B cell (primary cell): ENCODE measurements at places on chromosomes 5 and 9. TPM values are rescaled to one million over a fixed set of nuclear protein-coding genes. Genes with fewer than 3 reads are reported as not detected.
A peak's percentile ranks its signal among the peaks of the same experiment; 100 is the strongest.

DNA sequence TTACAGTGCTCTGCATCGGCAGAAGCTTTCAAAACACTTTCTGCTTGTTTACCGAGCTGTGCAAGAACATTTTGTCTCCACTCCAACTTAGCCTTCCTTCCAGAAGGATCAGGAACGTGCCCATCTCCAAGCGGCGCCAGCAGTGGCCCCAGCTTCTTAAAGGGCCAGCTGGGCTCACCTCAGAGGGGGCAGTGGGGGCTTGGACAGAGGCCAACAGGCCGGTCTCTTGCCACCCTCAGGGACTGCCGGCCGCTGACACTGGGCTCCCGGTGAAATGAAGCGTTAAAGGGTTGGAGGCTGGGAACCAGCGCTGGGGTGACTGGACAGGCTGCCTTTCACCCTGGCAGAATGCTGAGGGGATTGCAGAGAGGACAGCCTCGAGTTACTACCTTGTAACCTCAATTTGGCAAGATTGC, 67.0 kb upstream of the RNU6ATAC start:
- no peak for DNase-seq

Gene NR2F1-AS1
- not detected in 2 replicates for polyA plus RNA-seq

DNA sequence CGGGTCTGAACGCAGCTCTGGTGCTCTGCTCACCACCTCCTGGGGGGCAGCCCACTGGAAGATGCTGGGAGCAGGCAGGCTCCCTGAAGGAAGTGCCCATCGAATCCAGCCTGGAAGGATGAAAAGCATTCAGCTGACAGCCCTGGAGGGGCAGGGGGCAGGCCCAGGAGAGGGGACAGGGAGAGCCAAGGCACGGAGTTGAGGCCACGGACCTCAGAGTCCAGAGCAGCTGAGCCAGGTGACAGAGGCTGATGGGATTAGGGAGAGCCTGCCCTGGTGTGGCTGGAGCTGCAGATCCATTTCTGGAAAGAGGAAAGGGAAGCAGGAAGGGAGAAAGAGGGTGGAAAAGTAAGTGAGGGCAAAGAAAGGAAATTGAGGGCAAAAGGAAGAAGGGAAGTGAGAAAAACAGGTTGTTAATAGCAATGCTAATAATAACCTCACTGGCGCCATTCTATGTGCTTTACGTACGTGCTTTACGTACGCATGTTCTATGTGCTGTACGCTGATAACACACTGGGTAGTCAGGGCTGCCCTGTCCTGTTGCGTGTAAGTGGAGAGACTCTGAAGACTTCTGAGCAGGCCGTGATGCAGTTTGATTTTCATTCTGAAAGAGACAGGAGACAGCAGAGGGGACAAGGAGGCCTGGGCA, 52.6 kb downstream of the LMX1B start:
- peak; percentile 34 for DNase-seq

DNA sequence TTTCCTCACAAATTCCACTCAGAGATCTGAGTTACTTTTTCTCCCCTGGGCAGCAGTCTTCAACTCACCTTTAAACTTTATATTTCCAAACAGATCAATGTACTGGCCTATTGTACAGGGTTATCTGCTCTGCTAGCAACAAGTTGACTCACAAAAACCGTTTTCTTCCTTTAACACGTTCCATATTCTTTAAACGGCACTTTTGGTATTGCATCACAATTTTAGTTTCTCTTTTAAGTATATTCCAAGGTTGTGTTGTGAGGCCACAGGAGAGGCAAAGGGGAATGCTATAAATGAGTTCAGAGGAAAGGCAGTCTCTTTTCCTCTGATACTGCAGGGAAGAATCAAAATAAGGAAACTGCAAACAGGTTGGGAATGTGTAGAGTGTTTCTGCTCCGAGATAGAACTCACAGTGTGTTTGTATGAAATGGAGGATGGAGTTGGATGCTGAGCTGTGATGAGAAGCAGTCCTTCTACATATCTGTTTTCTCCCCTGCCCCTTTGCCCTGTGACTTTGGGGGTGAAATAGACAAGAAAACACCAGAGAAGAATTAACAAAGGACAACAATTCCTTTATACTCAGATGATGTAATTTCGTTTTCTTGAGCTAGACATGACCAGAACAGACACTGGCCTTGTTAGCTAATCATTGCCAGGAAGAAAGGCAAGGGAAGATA, 9.9 kb upstream of the ALDOB start:
- no peak for DNase-seq

- peak; percentile 32 for DNase-seq
Observed at GRCh38 chr5:126499853-126500342, 76.7 kb downstream of the GRAMD2B start.

DNA sequence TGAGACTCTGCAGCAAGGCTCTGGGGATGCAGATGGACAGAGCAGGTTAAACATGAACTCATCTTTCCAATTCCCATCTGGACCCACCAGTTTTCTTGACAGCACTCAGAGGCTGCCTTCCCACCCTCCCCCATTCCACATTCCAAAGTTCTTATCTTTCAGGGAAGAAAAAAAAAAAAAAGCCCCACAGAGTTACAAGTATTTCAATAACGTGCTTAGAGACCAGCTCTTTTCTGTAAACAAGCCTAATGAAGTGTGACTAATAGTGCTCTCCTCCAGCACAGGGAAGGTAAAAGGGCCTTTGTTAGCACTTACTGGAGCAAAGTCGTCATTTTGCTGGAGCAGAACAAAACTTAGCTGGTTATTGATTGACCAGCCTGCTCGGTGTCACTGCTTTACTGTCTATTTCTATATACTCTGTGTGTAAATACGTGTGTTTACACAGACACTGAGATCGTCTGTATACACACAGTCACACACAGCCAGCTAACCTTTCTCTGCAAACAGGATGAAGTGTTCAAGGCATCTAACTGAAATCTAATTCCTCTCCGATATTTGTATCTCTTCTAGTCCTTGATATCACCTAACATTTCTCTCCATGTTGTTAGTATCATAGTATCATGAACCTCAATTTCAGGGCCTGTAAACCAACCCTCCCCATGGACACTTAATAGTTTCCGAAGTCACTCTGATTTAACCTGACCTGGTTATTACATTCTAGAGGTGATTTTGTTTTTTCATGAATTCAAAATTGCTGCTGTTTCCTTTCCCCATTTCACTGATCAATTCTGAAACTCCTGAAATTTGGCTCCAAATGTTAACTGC, 84.9 kb downstream of the ZNF608 start:
- no peak for DNase-seq

Gene TXNDC8
- polyA plus RNA-seq: not detected in 2 replicates

Gene NUTM2F
- not detected in 2 replicates for polyA plus RNA-seq

DNA sequence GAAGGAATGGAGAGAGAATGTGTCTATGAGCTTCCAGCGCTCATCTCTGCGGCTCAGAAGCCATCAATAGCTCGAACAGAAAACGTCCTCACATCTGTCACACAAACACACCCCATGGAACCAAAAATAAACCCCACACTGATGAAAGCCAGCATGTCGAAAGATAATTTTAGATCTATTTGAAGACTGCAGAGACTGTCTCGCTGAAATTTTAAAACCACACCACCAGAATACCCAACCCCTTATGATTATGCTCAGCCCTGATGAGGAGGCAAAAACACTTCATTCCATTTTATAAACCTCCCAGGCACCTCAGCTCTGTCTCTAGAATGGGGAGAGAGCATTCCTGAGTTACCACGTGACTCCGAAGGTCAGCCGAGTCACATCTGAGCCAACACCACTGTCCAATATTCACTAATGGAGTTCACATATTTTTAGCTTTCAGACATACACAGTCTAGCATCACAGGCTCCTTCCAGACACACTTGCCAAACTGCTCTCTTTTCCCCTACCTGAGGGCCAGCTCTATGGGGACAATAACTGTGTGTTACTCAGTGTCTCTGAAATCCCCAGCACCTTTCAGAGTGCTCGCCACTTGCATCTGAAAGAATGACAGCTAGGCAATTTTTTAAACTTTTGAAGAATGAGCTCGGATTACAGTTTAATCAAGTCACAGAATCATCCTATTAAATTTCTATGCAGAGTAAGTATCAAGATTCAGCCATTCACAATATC, 63.2 kb downstream of the SERINC5 start:
- no peak for DNase-seq

Gene CDH6
- not detected in 2 replicates for polyA plus RNA-seq

- DNase-seq: no peak
Observed at GRCh38 chr5:18375641-18376040, 741.4 kb downstream of the TAF11L14 start.

DNA sequence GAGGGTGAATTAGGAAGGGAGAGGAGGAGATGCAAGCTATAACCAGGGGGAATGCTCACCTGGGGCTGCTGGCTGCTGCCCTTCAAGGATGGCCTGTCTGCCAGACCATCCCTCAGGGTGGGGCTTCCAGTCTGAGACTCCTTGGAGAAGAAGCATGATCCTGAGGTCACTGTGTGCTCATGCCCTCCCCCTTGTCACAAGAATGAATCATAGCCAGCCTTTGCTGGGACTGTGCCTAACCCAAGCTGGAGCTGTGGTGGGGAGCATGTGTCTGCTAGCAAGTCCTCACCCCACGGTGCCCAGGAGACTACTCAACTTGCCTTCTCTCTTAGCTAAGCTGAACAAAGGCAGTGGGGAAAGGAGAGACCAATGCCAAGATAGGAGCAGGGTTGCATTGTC, 463.6 kb downstream of the SPOCK1 start:
- DNase-seq: no peak

Gene AFAP1L1
- polyA plus RNA-seq: not detected in 2 replicates

- no peak for DNase-seq
Observed at GRCh38 chr9:91483189-91483691, 59.6 kb upstream of the NFIL3 start.

Gene CYFIP2
- 227 and 231 TPM in 2 replicates for polyA plus RNA-seq

GRCh38 chr9:68983008-68983411, 30.9 kb downstream of the PRKACG start:
- DNase-seq: no peak

GRCh38 chr9:74479711-74480110, 17.4 kb upstream of the RORB start:
- DNase-seq: no peak

GRCh38 chr5:115168829-115169486, 750 bp downstream of the TRIM36 start:
- DNase-seq: no peak

DNA sequence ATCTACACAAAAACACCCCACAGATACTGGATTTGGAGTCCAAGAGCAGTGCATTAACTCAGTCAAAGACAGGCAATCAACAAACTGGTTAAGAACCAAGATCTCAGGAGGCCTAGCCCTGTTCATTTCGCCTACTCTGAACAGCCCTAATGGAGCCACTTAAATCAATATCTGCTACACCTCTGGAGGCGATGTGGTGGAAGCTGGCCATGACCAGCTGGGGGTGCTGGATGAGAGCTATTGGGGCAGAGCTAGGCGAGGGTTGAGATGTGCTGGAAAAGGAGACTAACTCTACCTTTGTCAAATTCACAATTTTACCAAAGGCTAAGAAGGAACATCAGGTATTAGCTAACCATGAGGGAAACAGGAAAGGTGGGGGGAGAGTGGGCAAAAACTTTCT, 23.3 kb upstream of the ARSB start:
- DNase-seq: no peak

Gene MPDZ
- not detected in 2 replicates for polyA plus RNA-seq

DNA sequence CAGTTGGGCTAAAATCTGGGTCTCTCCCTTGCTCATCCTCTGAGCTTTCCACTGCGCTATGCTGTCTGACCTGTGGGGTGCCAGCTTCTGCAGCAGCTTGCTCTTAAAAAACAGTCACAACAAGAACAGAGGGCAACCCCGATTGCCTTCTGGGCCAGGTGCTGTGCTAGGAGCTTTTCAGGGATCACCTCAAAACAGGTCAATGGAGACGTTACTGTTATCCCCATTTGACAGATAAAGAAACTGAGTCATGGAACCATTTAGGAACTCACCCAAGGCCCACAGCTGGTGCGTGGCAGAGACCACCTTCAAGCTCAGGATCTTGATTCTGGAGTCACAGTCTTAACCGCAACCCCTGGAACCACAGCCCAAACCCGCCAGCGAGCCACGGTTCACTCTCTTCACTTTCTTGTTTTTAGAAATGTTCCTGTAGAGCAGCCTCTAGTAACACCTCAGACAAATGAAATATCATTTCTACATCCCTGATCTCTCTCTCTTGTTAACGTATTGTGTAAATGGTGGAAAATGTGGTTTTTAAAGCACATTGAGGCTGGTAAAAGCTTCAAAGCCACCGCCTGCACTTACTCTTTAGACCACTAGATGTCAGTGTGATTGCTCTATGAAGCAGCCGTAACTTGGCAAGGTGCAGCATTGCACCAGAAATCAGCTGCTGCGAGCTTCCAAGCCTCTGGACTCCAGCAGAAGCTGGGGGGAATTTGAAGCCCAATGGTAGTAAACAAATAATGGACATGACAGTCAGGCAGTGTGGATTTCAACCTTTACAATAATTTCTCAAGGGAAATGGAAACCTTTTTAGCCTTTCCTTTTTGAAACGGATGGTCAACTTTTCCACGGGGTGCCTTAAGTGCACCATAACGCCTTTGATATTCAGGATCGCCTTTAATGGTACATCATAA, 1.7 kb downstream of the FYB1 start:
- DNase-seq: peak; percentile 75

Gene LRRC19
- polyA plus RNA-seq: not detected in 2 replicates

DNA sequence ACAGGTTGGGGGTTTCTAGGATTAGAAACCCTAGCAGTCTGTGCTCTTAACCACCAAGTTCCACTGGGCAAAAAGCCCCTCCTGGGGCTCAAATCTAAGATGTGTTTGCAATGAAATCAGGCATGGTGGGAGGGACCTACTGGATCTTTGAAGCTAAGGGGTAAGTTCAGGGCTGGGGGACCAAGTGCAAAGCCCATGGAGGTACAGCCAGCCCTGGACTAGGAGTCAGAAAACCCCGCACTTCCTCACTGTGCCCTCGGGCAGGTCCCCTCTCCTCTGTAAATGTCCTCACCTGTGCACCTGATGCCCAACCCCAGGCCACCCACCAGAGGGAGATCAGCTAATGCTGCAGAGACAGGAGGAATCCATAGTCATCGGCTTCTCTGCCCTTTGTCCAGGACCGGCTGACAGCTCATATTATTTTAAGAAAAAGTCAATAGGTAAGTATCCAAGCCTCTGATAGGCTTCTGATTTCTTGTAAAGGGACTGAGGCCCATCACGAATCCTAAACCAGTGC, 138.3 kb downstream of the PAX5 start:
- no peak for DNase-seq

DNA sequence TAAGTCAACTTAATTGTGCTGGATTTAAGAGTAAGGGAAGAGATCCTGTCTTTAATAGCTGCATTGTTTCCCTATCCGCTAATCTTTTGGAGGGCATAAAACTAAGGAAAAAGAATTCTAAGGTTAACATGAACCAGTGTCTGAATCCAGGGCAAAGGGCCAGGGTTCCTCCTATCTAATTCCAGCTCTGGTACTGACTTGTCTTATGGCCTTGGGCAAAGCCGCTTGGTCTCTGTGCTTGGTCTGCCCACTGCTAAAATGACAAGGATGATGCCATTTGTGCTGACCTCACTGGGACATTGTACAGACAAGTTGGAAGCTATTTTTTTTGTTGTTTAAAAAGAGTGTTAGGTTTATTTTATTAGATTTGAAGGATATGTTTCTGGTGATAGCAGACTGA, 334.7 kb upstream of the PIK3R1 start:
- DNase-seq: no peak

GRCh38 chr5:154989626-154990025, 23.9 kb upstream of the KIF4B start:
- no peak for DNase-seq

GRCh38 chr5:170634256-170634990, 130.6 kb downstream of the KCNIP1 start:
- DNase-seq: no peak

GRCh38 chr9:120625222-120625621, 45.3 kb upstream of the CDK5RAP2 start:
- no peak for DNase-seq
